HCT116 (cell line): ENCODE measurements at places on chromosomes 6 and 20.

- no peak for DNase-seq
Measured at GRCh38 chr6:134870677-134871498, 79.0 kb downstream of the ALDH8A1 start.

GRCh38 chr6:166582258-166582657, 4.2 kb downstream of the RAMACL start:
- no peak for DNase-seq

- DNase-seq = no peak
Measured at GRCh38 chr20:39397646-39398045, 435.5 kb downstream of the DHX35 start.

GRCh38 chr6:125858427-125859320, 67.9 kb downstream of the NCOA7 start:
- DNase-seq = peak; percentile 42

DNA sequence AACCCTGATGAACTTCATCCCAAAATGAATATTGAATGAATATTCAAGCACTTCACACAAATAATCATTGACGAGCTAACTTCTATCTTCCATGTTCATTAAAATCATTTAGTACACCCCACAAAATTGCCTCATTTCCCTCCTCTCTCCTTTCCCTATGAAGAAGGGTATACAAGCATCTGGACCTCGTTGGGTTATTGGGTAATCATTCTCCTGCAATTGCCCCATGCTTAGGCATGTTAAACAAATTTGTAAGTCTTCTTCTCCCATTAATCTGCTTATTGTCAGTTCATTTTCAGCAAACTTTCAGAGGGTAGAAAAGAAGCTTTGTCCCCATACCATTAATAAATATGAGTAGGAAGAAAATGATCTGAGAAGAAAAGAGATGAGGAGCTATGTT, 27.6 kb downstream of the PRKN start:
- DNase-seq = no peak

GRCh38 chr20:22106308-22106938, 401.0 kb downstream of the PAX1 start:
- no peak for DNase-seq

- DNase-seq = no peak
Measured at GRCh38 chr20:52025938-52026337, 165.6 kb downstream of the ZFP64 start.

GRCh38 chr6:138647006-138647405, 126.6 kb upstream of the CCDC28A start:
- DNase-seq = no peak

DNA sequence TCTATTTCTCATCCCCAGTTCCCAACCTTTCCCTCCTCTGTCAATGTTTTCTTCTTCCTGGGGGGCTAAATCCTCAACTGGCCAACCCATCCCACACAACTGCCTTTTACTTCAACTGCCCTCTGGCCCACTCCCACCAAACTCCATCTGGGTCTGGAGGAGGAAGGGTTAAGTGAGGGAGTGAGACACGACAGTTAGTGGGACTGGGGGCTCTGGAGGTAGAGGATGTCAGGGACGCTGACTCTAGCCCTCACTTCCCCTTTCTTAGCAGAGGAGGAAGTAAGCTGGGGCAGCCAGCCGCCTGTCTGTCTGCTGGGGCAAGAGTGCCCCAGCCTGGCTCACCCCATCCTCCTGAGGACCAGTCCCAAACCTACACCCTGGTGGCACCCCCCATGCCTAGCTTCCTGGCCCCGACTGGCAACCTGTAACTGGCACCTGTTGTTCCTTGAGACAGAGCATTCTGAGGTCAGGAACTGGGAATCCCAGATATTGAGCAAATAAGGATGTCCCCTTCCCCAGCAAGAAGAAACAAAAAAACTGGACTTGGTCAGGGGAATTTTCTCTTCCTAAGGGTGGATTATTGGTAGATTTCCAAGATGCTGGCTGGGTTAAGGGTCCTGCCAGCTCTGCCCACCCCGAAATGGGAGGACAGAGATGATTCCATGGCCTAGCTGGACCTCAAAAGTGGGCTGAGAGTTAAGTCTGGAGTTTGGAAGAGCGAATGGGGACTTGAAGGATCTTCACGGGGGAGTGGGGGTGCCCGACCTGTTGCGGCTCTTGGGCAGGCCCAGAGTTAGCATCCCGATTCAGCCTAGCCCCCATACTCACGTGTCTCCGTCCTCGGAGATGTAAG, 971 bp downstream of the NFKBIE start:
- DNase-seq = no peak

- no peak for DNase-seq
Measured at GRCh38 chr6:89542866-89543265, 95.7 kb downstream of the LYRM2 start.
